Smooth muscle cell of the pulmonary artery (primary cell): ENCODE measurements at places on chromosomes 12 and 14. TPM values are rescaled to one million over a fixed set of nuclear protein-coding genes. Genes with fewer than 3 reads are reported as not detected.

The LRP1-AS gene
- 0.20 TPM in 1 of 2 replicates, not detected in the other for total RNA-seq

The TPCN1 gene
- total RNA-seq: 54.5 and 87.9 TPM in 2 replicates

The HSPB8 gene
- total RNA-seq: 29.7 and 33.8 TPM in 2 replicates

The TROAP gene
- 2.4 and 3.4 TPM in 2 replicates for total RNA-seq

The BRF1 gene
- total RNA-seq: 29.8 and 41.4 TPM in 2 replicates

The LBHD2 gene
- not detected in 2 replicates for total RNA-seq

The C14orf132 gene
- 20.3 and 20.6 TPM in 2 replicates for total RNA-seq

The LRTM2 gene
- not detected in 2 replicates for total RNA-seq

The GALNT8 gene
- 0.07 TPM in 1 of 2 replicates, not detected in the other for total RNA-seq

The KRT79 gene
- total RNA-seq: not detected in 2 replicates
